Stimulated activated CD8-positive, alpha-beta memory T cell treated with anti-CD3 and anti-CD28 coated beads, Interleukin-2, amount 100 ng/mL, for 1 hour (primary cell): ENCODE measurements at places on chromosomes 7 and 10.

GRCh38 chr7:1951159-1951536, 281.1 kb downstream of the ELFN1 start:
- DNase-seq, result no peak

- DNase-seq, result no peak
Observed at GRCh38 chr7:156816943-156817572, 75.9 kb downstream of the LMBR1 start.

- DNase-seq, result no peak
Observed at GRCh38 chr10:60340973-60341372, 48.7 kb downstream of the ANK3 start.

- DNase-seq, result no peak
Observed at GRCh38 chr10:129709627-129710509, 242.8 kb downstream of the MGMT start.

DNA sequence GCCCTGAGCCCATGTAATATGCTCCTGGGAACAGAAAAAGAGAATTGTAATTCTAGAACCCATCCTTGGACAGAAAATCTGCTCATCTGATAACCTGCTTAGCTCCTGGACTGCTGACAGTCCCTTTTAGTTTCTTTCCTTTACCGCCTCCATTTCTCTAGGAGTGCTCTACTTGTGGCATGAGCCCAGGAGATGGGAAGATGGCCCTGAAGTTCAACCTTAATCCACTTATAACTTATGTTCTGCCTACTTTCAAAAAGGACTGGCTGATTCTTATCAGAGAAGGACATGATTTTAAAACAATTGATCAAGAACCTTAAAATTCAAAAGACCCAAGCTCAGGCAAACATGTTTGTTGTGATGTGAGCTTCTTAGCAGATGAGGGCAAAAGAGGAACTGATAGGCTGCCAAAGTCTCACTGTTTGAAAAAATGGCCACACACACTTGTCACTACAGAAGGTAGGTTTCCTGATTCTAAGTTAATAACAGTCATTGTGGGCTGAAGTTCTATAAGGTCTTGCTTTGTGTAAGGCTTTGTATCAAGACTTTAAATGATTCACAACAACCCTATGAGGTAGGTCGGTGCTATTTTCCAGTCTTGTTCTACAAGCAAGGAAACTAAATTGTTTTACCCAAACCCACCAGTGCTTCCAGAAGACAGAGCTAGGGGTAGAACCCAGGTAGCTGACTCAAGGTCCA, 94.3 kb upstream of the AFAP1L2 start:
- no peak for DNase-seq
